ENCODE measurements at places on chromosomes 4 and X.
A peak's percentile ranks its signal among the peaks of the same experiment; 100 is the strongest.

- no peak for DNase-seq
These were observed 15.2 kb downstream of the USP53 start for GRCh38 chr4:119227690-119228089.

GRCh38 chr4:184238072-184238745, 20.5 kb upstream of the ENPP6 start:
- no peak for DNase-seq

GRCh38 chrX:10158279-10159144, 1.7 kb downstream of the CLCN4 start:
- peak; percentile 7 for DNase-seq

GRCh38 chr4:177447417-177448004, 5.3 kb upstream of the AGA start:
- DNase-seq = no peak

DNA sequence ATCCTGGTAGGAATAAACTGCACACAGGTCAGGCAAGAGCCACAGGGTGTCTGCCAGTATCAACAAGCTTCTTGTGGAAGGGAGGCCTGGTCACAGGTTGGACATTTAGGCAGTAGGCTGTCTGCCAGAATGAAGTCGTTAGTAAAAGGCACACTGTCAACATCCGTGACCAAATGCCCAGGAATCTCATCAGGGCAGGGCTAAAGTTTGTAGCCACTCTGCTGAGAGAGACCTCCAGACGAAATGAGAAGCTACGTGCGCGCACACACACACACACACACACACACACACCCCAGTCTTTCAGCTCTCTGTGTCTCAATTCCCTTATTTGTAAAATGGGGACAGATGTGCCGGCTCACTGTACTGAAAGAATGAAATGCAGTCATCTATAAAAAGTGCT, 408.7 kb upstream of the ZFP42 start:
- DNase-seq = no peak

- no peak for DNase-seq
These were observed 29.2 kb downstream of the P2RY8 start for GRCh38 chrX:1507511-1508463.

- DNase-seq = no peak
These were observed 32.5 kb upstream of the FRAS1 start for GRCh38 chr4:78024576-78025091.

GRCh38 chrX:2446815-2447214, 54.0 kb downstream of the DHRSX start:
- DNase-seq = no peak

DNA sequence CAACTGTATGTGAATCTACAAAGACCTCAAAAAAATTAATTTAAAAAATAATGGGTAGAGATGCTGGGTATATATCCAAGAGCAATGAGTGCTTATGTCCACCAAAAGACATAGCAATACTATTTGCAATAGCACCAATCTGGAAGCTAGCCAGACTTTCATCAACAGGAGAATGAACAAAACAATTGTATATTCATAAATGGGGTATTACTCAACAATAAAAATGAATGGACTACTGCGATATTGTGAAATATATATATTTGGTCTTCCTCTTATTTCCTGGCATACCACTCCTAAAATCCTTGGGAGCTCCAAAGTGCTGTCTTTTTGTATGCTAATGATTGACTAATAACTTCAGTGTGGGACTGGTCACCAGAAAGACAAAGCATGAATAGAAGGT, 77.5 kb downstream of the MSN start:
- no peak for DNase-seq

DNA sequence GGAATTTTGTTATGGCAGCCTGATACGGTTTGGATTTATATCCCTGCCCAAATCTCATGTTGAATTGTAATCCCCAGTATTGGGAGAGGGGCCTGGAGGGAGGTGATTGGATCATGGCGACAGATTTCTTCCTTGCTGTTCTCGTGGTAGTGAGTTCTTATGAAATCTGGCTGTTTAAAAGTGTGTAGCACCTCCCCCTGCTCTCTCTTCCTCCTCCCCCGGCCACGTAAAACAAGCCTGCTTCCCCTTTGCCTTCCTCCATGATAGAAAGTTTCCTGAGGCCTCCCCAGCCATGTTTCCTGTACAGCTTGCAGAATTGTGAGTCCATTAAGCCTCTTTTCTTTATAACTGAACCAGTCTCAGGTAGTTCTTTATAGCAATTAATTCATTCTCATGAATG, 37.9 kb downstream of the SUPT20HL2 start:
- no peak for DNase-seq

GRCh38 chr4:108029016-108029720, 39.5 kb downstream of the HADH start:
- peak; percentile 50 for DNase-seq

DNA sequence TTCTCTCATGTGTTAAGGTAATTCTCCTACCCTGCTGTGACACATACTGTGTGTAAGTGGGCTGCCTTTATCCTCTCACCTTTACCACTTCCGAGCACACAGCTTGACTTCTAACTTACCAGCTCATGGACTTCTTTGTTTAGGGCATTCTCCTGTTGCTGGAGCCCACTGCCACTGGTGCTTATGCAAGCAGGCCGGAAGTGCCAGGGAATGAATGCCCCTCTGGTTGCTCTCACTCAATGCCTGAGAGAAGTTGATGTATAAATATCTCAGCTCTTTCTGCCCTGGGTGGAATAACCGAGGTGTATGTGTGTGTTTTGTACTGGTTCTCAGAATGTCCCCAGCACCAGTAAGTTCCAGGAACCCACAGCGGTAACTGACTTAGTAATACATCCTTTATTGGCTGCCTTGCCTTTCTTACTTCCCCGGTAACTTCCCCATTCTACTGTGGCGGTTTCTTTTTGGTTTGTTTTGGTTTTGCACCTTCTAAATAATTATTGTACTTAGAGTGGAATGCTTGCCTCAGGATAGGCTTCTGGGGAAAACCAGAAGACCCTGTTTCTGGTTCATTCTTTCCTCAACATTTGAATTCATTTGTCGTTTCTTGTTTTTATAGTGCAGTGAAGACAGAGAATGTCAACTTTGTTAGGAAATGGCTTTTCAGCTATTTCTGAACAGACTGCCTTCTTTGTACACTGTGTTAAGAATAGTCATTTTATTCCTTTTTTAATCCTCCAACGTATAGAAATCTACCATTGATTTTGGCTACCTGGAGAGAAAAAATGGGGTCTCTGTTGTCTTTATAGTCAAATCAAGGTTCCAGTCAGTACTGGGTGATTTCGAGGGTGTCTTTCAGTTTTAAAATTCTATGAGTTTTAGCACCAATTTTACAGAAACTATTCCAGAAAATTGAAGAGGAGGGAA, 45.4 kb downstream of the CXorf58 start:
- peak; percentile 9 for DNase-seq
